ENCODE measurements at places on chromosomes 12 and 14.

DNA sequence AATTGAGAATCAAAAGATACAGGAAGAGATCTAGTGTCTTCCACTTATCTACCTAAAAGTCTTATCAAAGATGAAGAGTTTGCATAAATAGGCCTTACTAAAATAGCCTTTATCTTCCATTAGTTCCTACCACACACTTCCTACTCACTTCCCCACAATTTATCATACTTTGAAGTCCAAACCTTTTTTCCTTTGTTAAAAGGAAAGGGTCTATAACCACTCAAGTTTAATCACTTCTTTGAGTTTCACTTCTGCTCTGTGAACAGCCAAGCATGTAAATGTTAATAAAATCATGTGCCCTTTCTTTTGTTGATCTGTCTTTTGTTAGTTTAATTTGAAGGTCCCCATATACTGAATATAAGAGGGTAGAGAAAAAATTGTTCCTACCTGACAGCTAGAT lies 114.5 kb downstream of the PHLDA1 start:
- no peak for DNase-seq

GRCh38 chr14:50797250-50798047 lies 33.5 kb downstream of the NIN start:
- no peak for DNase-seq

DNA sequence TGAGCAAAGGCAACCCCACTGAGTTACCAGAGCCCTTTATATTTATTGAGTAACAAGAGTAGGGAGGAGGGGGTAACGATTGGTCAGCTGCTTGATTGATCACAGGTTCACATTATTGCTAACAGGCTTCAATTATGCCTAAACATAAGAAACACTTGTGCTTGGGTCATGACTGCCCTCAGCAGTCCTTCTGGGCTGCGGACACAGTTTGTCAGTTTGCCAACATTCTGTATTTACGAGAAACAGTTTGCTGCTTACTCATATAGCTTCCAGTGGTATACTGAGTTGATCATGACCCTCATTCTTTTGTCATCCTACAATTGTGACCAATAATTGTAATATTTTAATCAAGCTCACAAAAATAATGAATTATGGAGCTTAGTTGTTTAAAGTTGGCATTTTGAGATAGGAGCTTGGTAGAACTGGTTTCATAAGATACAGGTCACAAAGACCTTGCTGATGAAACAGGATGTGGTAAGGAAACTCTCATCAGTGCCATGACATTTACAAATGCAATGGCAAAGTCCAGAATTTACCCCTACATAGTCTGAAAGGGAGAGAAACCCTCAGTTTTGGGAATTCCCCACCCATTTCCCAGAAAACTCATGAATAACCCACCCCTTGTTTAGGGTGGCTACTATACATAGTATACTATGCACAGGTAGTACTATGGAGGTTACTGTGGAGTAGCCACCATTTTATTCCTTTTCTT lies 1421.0 kb upstream of the FLRT2 start:
- no peak for DNase-seq

- no peak for DNase-seq
Measured at GRCh38 chr14:100236881-100237280, 2.1 kb upstream of the YY1 start.

DNA sequence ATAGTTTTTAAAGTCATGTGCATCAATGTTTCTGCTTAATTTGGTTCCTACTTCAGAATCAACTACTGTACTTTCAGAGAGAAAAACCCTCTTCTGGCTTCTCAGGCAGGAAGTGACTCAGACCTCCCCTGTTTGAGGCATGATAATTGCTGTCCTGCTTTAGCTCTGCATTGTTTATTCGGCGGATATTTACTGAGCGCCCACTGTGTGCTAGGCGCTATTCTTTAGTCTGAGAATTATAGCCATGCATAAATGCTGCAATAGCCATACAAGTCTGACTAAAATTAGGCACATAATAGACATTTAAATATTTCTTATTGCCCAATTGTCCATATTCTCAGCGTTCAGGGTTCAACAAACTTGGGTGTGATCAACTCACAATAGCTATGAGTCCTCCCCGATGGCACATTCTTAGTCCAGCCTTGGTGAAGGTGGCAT lies 6.1 kb upstream of the AMIGO2 start:
- DNase-seq: peak; percentile 42

DNA sequence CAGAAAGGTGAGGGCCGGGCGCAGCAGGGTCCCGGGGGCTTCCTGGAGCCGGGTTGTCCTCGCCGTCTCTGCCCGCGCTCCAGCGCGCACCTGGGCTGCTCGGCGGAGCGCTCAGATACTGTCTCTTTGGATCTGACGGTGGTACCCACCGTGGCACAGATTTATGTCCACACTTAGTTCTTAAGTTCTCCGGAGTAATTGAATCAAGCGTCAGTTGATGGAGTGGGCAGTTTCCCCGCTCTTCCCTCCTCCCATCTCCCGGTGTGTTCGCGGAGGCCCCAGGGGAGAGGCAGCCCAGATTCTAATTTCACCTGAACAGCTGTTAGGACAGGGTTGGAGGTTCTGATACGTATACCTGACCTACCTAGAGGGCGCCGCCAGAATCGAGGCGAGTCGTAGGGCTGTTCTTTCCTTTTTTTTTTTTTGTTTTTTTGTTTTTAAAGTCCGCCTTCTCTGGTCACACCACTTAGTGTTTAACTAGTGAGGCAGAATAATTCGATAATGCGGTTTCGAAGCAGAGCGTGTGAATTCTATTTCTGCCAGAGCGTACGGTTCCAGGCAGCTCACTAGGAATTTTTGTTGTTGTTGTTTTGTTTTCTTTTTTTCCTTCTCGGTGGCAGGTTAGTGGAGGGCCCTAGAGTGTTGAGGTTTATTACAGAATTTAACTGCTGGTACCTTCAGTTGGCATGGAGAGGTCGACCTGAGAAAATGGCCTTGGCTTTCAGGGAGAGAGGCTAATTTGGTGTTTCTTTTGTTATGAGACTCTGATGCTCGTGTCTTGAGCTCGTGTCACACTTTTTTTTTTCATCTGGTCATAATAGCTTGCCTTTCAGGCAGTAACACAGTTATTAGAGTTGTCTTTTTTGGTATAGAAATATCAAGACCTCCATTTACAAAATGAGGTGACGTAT lies 22.3 kb upstream of the GNS start:
- DNase-seq: no peak

All from activated naive CD4-positive, alpha-beta T cell treated with Interleukin-2 at 50 U/mL for 16 hours (primary cell).